ENCODE measurements at places on chromosomes 2 and 18.

DNA sequence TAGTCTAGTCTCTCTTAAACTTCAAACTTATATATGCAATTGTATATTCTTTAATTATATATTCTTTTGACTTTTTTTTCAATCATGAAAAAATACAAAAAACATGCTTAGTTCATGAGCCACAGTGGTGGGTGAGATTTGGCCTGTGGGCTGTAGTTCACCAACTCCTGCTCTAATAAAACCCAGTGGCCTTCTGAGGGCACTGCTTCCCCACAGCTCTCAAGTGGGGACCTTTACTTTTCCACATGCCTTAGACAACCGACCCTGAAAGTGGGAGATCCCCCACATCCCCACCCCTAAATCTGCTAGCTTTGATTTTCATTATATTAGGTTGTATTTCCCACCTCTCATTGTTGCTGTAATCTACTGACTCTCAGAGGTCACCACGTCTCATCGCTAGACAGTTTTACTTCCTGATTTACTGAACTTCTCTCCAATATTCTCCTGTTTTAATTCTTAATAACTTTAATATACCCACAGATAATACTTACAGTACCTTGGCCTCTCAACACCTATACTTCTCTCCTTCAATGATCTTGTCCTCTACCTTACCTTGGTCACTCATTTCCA lies 57.3 kb downstream of the ROCK1 start:
- no peak for DNase-seq

GRCh38 chr18:1308686-1309085 lies 404.0 kb downstream of the ADCYAP1 start:
- no peak for DNase-seq

DNA sequence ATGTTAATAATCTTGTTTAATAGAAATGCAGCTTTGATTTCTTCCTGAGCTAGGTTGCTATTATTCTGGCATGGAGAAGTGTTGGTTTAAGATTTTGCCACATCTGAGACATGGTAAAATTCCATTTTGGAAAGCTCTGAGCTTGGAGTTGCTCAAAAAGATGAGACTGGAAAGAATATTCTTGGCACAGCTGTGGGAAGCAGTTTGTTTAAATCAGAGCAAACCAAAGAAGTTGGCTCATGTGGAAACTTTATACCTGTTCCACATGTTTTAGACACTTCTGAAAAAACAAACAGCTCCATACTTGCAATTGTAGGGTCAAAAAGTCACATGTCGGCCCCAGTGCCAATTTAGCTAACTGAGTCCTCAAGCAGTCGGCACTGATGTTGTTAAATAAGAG lies 116.6 kb downstream of the SLC4A3 start:
- DNase-seq = no peak

- no peak for DNase-seq
Measured at GRCh38 chr2:85308896-85309555, 18.8 kb downstream of the TGOLN2 start.

DNA sequence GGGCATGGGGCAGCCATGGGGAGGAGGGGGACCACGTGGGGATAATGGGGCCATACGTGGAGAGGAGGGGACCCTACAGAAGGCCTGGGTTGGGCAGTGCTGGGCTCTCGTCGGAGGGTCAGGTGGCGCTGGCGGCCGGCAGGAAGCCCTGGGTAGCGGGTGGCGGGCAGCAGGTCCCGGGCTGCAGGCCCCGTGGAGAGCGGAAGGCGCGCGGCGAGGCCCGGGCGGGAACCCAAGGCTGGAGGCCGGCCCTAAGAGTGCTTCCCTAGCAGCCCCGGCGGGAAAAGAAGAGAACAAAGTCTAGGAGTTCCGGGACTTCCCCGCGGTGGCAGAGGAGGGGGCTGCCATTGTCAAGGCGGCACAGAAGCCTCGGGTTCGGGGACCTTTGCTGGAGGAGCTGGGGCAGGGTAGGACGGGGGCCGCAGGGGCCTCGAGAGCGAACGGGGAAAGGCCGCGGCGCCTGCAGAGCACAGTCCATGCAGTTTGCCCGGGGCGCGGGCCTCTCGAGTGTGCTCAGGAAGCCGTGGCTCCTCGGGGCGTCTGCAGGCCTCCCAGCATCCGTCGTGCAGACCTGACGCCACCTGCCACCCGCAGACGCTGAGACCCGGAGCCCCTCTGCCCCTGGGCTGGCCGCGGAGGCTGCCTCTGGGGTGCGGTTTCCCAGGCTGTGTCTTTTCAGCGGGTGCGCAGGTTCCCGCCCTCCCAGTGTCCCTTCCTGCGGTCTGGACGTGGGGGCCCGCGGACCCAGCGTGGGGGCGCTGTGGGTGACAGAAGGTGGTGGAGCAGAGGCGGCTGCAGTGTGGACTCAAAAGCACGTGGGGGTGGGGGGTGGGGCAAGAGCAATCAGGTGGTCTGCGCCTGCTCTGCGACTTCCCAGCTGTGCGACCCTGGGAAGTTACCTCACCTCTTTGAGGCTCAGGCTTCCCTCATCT lies 19.4 kb upstream of the NCL start:
- no peak for DNase-seq

DNA sequence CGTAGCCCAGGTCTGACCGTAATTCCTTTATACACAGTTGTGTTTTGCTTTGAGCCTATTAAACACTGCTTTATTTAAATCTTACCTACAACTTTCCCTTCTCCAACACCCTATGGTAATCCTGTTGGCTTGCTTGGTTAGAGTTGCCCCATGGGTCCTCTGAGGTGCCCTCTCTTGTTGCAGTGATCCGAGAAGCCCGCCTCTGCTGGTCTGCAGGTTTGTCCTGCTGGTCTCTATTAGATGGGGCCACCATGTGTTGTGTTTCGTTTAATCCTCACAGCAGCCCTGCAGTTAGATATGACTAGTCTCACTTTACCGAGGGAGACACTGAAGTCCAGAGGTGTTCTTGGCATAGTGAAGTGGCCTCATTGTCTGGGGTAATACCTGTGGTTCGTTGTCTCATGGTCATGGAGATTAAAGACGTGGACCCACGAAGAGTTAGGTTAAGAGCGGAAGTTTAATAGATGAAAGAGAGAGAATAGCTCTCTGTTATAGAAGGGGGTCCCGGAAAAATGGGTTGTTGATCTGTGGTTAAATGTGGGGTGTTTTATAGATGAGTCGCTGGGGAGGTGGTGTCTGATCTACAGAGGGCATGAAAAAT lies 7.2 kb upstream of the PDIA6 start:
- DNase-seq = no peak

DNA sequence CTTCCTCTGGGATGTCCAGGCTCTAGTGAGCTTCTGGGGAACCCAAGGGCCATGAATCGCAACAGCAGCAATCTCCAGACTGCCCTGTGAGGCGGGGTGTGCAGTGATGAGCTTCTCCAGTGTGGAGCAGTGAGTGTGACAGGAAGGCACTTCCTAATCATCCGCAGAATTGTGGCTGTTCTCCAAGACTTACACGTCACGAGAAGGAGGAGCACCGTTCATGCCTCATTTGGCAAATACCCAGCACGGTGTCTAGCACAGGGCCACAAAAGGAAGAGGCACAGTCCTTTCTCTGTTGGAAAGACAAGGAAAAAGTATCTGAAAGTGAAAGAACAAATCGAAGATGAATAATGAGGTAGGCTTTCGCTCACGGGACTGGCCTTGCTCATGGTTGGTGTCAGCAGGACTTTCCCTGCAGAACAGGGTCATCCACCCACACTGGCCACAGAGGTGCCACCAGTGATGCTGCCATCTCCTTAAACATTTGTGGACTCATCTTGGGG lies 125.1 kb upstream of the HAAO start:
- DNase-seq = no peak

GRCh38 chr2:126494593-126494992 lies 161.4 kb upstream of the GYPC start:
- no peak for DNase-seq

DNA sequence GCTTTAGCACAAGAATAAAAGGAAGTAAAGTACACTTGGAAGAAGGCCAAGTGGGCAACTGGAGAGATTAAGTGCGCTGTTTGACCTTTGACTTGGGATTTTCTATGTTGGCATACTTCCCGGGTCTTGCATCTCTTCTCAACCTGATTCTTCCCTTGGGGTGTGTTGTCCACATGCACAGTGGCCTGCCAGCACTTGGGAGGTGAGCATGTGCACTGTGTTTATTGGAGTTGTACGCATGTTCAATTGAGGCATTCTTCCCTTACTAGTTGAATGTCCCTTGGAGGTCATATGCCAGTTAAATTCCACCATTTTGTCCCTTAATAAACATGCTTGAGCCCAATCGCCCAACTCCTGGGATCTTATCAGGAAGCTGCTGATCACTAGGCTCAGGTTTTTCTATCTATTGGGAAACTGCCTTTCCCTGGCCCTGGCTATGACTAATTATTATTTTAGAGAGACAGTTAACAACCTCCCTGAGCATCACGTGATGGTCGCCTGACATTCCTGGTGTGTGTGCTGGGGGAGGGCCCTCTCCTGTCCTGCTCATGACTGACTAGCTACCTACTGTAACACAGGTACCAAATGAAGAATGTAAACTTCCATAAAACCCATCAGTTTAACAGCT lies 62.5 kb upstream of the RAPGEF4 start:
- DNase-seq = no peak

GRCh38 chr2:241659150-241659739 lies 21.8 kb downstream of the ATG4B start:
- DNase-seq = no peak

- DNase-seq = no peak
Measured at GRCh38 chr2:154261473-154262027, 389.8 kb downstream of the GALNT13 start.

DNA sequence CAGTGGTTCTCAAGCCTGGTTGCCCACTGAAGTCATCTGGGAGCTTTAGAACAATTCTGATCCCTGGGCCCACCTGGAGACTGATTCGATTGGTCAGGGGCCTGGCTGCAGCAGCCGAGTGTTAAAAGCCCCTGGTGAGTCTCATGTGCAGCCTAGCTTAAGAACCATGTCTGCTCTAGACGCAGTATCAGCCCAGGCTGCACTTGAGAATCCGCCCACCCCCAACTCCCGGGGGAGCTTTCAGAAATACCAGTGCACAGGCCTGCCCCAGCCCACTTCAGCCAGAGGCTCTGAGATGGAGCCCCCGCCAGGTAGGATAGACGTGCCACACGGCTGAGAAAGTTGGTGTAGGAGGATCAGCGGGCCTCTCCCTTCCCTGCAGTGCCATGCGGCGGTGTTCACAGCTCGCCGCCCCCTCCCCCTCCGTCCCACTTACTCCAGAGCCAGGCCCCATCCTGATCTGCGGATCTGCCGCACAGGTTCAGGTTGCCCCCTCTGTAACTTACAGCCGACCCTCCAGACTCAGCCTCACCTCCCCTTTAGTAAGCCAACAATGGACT lies 209.0 kb upstream of the RAB12 start:
- DNase-seq = no peak

DNA sequence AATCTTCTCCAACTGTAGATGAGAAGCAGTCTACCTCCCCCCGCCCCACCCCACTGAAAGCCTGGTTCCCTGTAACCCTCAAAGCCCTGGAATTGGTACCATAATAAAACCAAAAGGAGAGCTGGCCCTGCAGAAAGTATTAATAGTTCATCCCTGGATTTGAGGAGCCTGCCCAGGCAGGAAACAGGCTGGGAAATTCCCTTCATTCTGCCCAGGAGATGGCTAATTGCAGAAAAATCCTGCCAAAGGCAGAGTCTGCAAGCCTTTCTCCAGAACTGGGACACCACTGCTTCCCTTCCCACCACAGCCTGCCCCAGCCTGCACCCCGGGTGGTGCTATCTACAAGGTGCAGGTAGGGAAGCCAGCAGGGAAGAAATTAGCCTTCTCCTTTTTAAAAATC lies 16.3 kb downstream of the GKN2 start:
- no peak for DNase-seq

- no peak for DNase-seq
Measured at GRCh38 chr2:104078431-104079157, 775.3 kb upstream of the POU3F3 start.

DNA sequence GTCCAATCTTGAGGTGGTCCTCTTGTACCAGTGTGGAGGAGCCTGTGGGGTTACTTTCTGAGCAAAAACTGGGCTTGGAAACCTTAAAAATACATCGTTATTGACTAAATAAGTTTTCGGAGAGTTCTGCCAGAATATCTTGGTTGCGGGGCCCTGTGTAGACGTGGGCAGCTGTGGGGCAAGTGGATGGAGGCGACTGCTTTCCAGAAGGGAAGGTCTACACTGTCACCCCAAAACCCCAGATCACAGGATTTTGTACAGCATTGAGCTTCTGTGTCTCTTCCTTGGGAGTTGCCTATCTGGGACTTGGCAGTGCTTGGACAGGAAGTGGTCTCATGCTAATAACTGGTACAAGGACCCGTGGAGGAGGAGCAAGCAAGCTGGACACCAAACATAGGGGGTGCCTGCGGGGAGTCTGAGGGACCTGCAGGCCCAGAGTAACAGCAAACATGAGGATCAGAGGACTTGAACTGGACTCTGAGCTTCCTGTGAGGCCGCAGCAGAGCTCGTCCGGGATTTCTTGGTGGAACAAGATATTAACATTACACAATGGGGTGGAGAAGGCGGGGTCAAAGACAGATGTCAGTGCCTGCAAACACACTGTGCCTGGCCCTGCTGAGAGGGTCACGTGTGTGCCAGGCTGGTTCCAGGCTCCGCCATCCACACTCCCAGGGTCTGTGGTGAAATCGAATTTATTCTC lies 48.0 kb upstream of the CTLA4 start:
- no peak for DNase-seq

DNA sequence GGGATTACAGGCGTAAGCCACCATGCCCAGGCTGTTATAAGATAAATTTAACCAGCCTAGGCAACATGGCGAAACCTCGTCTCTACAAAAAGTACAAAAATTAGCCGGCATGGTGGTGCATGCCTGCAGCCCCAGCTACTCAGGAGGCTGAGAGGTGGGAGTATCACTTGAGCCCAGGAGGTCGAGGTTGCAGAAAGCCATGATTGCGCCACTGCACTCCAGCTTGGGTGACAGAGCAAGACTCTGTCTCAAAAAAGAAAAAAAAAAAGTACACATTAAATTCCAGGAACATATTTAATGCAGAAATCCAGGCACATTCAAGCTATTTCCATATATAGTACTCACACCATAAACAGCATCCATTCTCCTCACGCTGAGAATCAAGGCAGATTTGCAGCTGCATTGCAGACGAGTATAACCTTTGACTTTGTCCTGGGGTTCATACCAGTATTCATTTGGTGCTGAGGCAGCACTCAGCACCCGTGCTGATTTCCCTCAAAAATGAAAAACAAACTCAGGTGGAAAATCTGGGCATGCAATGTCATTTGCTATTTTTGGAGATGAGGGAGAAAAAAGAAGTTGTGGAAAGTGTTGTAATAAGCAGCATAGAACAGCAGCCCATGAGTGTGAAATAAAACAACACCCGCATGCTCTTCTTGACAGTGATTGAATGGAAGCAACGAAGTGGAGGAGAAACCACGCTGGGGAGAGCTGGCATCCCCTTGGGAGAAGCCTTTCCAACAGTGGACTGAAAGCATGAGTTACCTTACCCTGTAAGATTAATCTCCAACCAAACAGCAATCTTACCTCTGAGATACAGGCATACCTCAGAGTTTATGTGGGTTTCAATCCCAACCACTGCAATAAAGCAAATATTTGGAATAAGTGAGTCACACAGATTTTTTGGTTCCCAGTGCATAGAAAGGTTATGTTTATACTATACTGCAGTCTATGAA lies 46.8 kb upstream of the ANXA4 start:
- DNase-seq = no peak

Measured in NCI-H187 (cell line).